ENCODE measurements at places on chromosomes 12 and 14. TPM values are rescaled to one million over a fixed set of nuclear protein-coding genes. Genes with fewer than 3 reads are reported as not detected.

DHRS2 gene
- total RNA-seq = not detected

ADAM20 gene
- 1.5 TPM for total RNA-seq

POTEM gene
- not detected for total RNA-seq

NEUROD4 gene
- total RNA-seq = 0.98 TPM

Data from temporal lobe (tissue), 4 donors.